ENCODE measurements at places on chromosomes 5 and 9.
A peak's percentile ranks its signal among the peaks of the same experiment; 100 is the strongest.

- no peak for DNase-seq
Observed at GRCh38 chr5:101278917-101279316, 375.8 kb upstream of the ST8SIA4 start.

GRCh38 chr9:36632892-36633291 is 60.2 kb downstream of the MELK start:
- peak; percentile 48 for DNase-seq

DNA sequence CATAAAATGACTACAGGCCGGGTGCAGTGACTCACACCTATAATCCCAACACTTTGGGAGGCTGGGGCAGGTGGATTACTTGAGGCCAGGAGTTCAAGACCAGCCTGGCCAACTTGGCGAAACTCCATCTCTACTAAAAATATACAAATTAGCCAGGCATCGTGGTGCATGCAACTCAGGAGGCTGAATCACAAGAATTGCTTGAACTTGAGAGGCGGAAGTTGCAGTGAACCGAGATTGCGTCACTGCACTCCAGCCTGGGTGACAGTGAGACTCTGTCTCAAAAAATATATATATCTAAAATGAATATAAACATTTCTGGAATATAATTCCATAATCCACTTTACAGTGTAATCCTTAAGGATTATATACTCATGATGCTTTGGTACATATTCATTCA is 66.5 kb downstream of the TEX10 start:
- DNase-seq, result no peak

DNA sequence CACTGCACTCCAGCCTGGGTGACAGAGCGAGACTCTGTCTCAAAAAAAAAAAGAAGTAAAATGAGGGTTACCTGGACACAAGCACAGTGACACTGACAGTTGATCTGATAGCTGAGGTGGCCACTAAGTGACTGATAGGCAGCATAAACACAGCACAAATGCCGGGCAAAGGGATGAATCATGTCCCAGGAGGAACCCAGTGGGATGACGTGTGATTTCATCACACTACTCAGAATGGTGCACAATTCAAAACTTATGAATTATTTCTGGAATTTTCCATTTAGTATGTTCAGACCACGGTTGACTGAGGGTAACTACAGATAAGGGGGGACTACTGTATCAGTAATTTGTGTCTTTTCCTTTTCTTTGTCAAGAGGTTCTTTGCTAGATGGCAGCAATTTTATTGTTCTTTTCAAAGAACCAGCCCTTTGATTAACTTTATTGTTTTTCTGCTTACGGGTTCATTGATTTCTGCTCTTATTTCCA is 34.3 kb upstream of the RNF130 start:
- DNase-seq, result no peak

- no peak for DNase-seq
Observed at GRCh38 chr5:31783731-31784130, 144.8 kb downstream of the PDZD2 start.

DNA sequence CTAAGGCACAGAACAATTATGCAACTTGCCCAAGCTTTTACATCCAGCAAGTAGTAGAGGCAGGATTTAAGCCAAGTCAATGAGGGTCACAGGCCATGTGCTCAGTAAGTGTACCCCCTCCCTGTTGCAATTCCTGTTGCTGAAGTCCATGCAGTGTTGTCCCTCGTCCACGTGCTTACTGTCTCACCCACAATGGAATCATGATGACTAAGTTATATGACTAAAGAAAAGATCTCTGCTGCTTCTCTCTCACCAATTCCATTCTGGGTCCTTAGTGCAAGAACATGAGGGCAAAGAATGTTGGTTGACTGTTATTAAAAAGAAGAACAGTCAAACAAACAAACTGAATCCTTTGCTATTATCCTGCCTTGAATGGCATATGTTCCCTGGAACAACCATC is 233.6 kb upstream of the SLC24A2 start:
- no peak for DNase-seq

GRCh38 chr5:103434057-103434456 is 128.5 kb downstream of the NUDT12 start:
- DNase-seq, result peak; percentile 51

- DNase-seq, result no peak
Observed at GRCh38 chr5:961711-962240, 46.8 kb upstream of the NKD2 start.

- no peak for DNase-seq
Observed at GRCh38 chr9:113431191-113431590, 20.6 kb downstream of the C9orf43 start.

GRCh38 chr9:114282926-114283325 is 40.0 kb upstream of the ORM1 start:
- no peak for DNase-seq

- no peak for DNase-seq
Observed at GRCh38 chr5:93675460-93676450, 65.6 kb downstream of the POU5F2 start.

- DNase-seq, result peak; percentile 13
Observed at GRCh38 chr5:113514289-113514635, 768 bp downstream of the YTHDC2 start.

GRCh38 chr5:179964015-179964414 is 56.3 kb upstream of the TBC1D9B start:
- no peak for DNase-seq

DNA sequence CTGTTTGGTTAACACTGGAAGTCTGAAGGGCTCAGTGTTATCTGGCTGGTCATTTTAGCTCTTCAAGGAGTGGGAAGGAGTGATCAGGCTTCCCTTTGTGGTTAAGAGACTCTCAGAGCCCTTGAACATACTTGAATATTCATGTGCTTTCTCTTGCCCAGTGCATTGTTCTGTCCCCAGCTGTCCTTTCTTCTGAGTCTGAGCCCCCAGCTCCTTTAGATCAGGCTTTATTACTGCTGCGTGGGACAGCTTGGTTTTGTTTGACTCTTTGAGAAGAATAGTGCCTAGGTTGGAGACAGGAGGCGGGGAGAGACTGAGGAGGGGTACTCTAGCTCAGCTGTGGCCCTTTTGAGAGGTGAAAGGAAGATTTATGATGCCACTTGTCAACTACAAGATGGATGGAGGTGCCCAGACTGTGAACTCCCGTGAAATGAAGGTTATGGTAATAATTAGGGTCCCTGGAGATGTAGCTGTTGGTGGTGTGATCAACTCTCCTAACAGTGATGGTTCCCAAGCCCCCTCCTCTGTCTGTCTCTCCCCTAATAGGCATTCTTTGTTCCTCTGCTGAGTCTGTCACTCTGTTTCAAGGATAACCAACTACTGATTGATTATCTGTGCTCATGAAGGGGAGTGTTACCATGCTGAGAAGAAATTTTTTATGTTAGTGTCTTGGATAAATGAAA is 83.1 kb upstream of the GLRA1 start:
- DNase-seq, result no peak

GRCh38 chr5:112784726-112785125 is 47.0 kb downstream of the APC start:
- no peak for DNase-seq

GRCh38 chr9:122944960-122945888 is 4.4 kb downstream of the RABGAP1 start:
- DNase-seq, result no peak

GRCh38 chr9:109934136-109934856 is 154.3 kb downstream of the PALM2AKAP2 start:
- no peak for DNase-seq

DNA sequence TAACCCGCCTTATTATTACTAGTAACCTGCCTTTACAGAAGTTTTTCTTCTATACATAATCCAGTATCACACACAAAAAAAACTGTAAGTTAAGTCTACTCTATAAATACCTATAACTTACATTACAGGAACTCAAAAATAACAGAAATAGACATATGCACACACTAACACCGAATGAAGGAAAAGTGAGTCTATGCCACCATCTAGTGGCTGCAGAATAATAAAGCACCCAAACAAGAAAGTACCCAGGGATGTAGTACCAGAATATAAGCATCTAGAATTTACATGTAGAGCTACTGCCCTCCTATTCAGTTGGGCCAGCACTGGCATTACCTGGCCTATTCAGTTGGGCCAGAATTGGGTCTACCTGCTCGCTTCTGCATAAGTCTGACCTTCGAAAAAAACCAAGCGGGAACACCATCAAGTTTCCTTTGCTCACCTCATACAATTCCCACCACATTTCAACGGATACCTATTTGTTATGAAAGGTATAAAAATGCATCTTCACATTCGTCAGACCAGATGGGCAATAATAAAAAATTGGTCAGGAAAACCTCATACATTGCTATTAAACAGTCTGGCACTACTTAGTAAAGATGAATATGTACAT is 4.0 kb upstream of the NIPSNAP3A start:
- DNase-seq, result peak; percentile 62

DNA sequence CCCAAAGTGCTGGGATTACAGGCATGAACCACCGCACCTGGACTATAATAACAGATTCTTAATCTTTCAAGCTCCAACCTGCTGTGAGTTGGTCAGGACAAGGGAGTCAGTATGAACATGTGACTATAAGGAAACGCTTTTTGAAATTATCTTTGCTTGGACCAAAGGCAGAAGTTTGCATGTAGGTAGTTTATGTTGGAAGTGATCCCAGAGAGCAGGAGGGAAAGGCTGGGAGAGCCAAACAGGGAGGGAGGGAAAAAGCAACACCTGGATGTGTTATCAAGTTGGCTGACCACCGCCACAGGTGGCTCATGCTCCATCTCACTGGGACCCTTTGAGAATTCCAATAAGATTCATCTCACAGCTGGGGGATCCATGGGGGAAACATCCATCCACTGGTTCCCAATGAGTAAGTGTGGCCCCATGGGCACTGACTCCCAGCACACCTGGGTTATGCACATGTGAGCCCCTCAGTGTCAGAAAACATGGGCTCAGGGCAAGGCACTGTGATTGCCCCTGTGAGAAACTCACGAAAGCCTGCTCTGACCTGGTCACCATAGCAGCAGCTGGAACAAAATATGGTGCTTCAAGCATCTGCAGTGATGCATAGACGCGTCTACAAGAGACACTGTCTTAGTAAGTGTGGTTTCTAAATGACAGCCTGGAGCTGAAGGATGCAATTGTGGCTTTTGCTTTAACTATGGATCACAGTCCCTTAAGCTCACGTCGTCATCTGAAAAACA is 62.1 kb downstream of the ARSB start:
- DNase-seq, result no peak

DNA sequence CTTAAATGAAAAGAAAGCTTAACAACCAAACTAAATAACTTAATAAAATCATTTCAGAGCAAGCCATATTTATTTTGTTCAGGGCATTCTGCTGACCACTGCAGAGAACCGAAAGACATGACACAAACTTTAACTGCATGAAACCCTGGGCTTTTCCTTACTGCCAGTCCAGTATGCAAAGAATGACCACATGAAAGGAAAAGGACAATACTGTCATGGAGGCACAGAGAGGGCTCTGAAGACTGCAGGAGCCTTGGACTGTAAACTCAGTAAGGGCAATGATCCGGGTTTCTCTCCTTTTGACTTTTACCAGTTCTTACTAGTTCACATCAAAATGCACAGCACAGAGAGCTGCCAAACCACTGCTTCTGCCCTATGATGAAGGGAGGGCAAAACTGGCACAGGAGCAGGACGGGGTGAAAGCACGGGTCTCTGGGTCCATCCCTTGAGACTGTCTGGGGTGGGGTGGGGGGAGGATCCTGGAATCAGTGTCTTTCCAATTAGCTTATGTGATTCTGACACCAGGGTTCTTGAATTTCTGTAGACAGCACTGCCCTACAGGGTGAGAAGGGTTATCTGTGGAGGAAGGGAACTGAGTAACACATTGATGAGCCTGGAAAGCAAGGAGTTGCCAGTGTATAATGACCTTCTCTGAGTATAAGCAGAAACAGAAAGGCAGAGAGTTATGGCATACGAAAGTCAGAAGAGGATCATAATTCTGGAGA is 44.7 kb downstream of the RNF130 start:
- no peak for DNase-seq

- DNase-seq, result no peak
Observed at GRCh38 chr5:25688156-25688555, 1043.4 kb upstream of the CDH10 start.

DNA sequence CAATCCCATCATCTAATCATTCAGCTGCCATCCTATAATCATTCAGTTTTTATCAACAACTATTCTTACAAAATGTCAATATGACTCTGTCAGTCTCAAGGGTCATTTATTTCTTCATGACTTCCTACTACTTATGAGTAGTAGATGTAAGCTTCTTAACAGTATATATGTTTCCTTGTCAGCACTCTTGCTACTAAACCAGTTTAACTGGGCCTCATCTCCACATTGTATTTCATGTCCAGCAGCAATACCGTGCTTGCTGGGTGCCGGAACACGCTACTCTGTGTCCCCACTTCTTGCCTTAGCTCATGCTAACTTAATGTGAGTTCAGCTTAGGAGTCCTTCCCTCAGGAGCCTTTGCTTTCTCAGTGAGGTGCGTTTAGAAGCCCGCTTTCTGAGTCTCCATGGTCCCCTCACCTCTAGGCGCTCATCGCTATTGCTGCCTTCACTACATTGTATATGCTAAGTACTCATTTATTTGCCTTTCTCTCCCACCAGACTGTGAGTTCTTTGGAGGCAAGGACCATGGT is 32.9 kb downstream of the ELL2 start:
- no peak for DNase-seq

All from HAP-1 (cell line).